NCI-H524 (cell line): ENCODE measurements at places on chromosomes 4 and X.

GRCh38 chr4:76767983-76768382 lies 130.0 kb downstream of the SOWAHB start:
- no peak for DNase-seq

DNA sequence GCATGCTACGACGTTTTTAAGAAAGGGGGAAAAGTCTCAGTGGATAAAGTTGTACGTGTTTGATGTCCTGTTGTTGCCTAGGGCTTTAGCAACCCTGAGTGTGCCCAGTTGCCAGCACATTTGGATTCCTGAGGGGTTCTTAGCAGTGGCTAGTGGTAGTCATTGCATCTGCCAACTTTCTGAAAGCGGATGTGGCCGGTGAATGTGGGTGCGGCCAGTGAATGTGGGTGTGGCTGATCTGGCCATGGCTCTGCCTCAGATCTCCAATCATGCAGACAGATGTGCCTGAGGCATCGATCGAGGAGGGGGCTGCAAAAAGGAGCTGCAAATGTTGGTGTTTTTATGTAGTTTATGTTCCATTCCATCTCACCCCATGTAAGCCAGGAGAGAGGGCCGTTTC lies 41.5 kb upstream of the FAT1 start:
- no peak for DNase-seq

GRCh38 chr4:180106122-180106521 lies 2137.1 kb upstream of the TENM3 start:
- no peak for DNase-seq

GRCh38 chr4:138010639-138011038 lies 231.5 kb downstream of the SLC7A11 start:
- no peak for DNase-seq

DNA sequence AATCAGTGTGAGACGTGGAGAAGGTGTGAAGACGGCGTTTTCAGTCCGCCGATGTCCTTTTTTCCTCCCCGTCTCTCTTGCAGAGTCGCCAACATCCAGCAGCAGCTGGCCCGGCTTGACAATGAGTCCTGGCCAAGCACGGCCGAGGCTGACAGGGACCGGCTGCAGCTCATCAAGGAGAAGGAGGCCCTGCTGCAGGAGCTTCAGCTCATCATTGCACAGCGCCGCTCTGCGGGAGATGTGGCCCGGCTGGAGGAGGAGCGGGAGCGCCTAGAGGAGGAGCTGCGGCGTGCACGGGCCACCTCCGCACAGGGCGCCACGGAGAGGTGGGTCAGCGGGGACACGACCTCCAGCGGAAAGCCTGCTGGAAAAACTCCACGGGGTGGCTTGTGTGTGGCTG lies 47.1 kb upstream of the CLCN4 start:
- DNase-seq = no peak

DNA sequence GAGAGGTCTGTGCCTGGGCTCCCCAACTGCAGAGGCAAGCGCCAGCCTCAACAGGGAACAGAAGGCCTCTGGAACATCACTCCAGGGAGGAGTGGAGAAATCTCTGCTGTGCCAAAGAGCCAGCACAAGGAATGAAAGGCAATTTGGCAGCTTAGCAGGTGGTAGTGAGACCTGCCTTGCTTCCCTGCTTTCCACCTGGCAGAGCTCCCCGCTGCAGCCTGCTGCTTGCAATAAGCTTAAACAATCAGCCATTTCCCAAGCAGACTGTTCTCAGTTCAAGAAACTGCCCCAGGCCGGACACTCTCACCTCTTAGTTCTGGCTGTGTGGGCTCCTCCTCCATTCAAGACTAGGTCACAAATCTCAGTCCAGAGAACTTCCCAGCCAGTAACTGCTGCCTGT lies 370.6 kb downstream of the MAGEB5 start:
- no peak for DNase-seq

- DNase-seq = peak; percentile 16
These were observed 347.8 kb upstream of the PITX2 start for GRCh38 chr4:110970642-110971041.

DNA sequence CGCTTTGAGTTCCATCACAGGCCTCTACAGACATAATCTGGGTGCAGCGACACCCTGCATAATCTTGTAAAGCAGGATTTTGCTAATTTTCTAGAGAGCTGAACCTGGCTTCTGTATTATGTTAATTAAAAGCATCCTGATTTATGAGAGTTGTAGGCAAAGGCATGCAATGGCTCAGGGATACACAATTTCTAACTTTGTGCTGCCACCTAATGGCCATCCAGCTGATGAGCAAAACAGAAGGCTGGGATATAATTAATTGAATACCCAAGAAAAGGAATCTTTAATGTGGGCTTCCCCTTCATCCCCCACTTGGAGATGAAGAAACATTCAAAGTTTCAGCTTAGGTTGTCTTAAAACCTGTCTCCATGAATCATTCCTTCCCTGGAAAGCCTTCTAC lies 78.1 kb downstream of the BMP15 start:
- peak; percentile 21 for DNase-seq

GRCh38 chr4:161929956-161930355 lies 233.8 kb downstream of the FSTL5 start:
- no peak for DNase-seq

DNA sequence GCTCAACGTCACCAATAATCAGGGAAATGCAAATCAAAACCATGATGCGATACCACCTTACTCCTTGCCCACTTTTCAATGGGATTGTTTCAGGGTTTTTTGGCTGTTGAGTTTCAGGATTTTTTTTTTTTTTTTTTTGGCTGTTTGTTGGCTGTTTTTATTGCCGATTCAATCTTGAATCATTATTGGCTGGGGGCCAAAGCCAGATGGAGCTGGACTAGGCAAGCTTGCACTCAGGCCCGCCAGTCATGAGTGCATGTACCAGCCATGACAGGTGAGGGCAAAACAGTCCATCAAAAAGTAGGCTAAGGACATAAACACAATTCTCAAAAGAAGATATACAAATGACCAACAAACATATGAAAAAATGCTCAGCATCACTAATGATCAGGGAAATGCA lies 13.3 kb downstream of the YIPF7 start:
- DNase-seq = peak; percentile 6

GRCh38 chrX:56975611-56976010 lies 19.7 kb downstream of the SPIN3 start:
- no peak for DNase-seq

GRCh38 chr4:15182600-15183220 lies 180.4 kb downstream of the CPEB2 start:
- DNase-seq = no peak

GRCh38 chr4:130424211-130424610 lies 1328.3 kb downstream of the C4orf33 start:
- DNase-seq = no peak

DNA sequence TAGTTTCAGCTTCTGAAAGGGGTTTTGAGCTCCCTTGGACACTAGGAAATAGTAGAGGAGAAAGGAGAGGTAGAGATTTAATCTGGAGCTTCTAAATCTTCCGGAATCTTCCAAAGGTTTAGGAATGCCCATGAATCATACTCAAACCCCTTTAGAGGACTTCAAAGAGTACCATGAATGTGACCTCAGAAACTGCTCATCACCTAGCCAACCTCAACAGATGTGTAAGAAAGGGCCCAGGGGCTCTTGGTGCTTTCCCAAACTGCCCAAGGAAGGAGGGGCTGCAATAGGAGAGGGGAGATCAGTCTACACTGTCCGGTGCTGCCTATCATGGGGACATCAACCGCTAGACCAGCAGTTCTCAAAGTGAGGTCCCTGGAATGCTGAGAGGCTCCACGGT lies 109.1 kb downstream of the RBM47 start:
- DNase-seq = no peak

DNA sequence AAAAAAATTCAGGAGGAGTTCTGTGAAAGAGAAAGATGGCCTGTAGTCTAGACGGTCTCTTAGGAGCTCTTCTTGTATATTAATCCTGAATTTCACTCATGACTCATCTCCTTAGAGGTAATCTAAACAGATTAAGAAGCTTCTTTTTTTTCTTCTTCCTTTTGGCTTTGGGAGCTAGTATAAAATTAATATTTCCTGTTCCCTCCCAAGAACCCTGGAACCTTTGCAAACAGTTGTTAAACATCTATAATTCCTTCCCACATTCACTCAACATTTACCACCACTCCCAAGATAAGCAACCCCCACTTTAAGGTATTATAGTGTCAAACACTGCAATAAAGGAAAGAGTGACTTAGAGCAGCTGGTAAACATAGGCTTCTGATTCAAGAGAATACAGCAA lies 146.4 kb upstream of the EDNRA start:
- DNase-seq = no peak

DNA sequence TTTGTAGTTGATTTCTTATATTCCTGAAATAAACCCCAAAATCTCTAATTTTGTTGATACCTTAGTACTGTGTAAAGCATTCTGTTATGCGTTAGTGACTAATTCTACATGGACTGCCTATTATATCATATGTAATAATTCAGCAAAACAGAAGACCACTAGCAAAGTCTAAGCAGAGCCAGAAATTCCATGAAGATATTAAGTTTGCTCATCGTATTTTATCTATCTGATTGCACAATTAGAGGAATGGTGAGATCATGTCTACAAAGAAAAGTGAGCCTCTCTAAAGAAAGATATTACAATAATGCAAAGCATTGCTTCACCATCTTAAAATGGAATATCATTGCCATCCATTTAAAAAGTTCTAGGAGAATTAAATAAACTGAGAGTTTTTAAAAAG lies 374.6 kb upstream of the SLC7A11 start:
- DNase-seq = no peak

GRCh38 chrX:72296991-72297390 lies 8.7 kb downstream of the CITED1 start:
- no peak for DNase-seq

DNA sequence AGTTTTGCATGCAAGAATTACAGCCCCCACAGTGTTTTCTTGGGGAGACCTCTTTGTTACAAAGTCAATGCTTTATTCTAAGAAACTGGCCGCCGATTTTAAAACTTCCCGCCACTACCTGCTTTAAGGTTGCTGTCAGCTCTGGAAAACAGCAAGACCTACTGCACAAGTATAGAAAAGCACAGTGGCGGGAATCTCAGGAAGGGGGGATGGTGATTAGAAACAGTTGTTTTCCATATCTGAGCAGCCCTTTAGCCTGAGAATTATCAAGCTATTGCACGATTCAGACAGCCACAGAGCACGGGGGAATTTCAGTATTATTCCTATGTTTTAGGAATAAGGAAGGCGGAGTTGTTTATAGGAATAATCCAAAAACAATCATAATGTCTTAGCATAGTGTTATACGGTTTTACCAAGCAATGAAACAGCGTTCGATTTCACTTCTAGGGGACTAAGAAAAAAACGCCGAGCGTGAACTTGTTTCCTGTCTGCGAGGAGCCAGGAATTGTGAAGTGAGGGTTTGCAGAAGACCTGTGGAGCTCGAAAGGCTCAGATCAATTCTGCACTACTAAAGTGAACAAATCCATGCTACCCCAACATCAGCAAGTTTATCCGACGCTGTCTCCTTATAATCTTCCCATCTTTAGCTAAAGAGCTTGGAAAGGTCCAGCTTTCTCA lies 81.3 kb downstream of the HMGN5 start:
- peak; percentile 33 for DNase-seq

- DNase-seq = no peak
These were observed 4.1 kb upstream of the ARX start for GRCh38 chrX:25019707-25020390.

- DNase-seq = peak; percentile 17
These were observed 19.9 kb upstream of the CLNK start for GRCh38 chr4:10704430-10704810.

DNA sequence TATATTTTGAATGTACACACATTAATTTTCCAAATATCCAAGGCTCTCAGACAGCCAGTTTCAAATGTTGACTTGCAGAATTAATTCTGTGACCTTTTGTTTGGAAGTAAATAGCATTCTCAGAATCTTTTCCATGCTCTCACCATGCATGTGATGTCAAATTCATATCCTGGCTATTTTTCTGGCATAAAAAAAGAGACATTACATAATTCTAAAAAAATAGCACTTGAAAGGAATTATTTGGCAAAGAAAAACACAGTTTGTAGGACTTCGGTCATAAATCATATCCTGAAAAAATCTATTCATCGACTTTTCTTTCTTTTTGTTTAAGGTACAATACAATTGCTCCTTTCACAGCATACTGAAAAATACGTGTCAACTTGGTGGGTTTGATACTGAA lies 111.2 kb downstream of the GLRA3 start:
- no peak for DNase-seq

GRCh38 chr4:162732876-162733275 lies 433.8 kb downstream of the NAF1 start:
- DNase-seq = peak; percentile 5

DNA sequence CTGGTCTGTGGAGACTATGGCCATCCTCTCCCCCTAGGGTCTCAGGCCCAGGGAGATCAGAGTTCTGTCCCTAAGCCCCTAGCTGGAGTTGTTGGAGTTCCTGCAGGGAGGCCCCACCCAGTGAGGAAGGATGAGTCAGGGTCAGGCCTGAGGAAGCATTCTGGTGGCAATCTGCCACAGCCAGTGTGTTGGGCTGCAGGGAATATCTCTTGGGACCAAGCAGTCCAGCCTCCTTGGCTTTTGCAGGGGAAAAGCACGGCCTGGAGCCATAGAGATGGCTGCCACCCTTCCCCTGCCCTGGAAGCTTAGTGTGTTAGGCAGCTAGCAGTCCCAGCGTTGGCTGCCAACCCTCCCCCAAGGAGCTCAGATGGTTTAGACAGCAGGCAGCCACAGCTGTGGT lies 202.4 kb downstream of the RTL9 start:
- DNase-seq = no peak

- no peak for DNase-seq
These were observed 1.5 kb upstream of the NSD2 start for GRCh38 chr4:1869530-1870327.

- no peak for DNase-seq
These were observed 69.2 kb upstream of the ZCCHC13 start for GRCh38 chrX:74234818-74235217.

- no peak for DNase-seq
These were observed 115.9 kb downstream of the MAML3 start for GRCh38 chr4:140038031-140038533.

- DNase-seq = no peak
These were observed 27.2 kb downstream of the EPGN start for GRCh38 chr4:74335341-74336021.

DNA sequence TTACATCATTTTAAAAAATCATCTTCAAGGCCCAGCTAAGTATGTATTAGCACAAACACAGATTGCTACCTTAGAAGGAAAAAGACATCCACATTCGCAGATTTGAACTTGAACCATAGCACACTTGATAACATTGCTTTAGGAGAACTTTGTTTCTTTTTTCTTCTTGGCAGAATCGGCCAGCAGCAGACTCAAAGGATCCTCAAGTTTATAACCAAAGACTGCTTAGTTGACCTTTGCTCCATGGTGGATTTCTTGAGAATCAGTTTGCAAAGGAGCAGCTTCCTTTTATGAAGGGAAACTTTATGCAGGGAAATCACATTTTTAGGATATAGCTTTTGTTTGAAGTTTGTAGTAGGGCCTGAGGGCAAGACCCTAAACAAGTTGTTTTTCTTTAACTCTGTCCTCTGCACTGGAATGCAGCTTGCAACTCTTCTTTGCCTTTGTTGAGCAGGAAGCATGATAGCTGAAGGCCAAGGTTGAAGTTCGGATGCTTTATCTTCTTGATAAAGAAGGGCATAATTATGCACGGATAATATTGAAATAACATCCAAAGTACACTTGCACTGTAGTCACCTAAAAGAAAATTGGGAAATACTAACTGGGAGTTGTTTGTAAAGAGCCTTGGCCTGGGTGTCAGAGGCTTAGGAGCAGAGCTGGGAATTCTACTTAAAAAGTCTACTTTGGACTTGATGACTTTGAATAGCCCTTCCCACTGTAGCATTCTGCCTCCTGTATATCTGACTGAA lies 78.4 kb downstream of the CDS1 start:
- no peak for DNase-seq
